ENCODE measurements at places on chromosomes 6 and 20. TPM values are rescaled to one million over a fixed set of nuclear protein-coding genes. Genes with fewer than 3 reads are reported as not detected.

The SLC16A10 gene
- not detected for total RNA-seq

The OVOL2 gene
- total RNA-seq, result not detected

DNA sequence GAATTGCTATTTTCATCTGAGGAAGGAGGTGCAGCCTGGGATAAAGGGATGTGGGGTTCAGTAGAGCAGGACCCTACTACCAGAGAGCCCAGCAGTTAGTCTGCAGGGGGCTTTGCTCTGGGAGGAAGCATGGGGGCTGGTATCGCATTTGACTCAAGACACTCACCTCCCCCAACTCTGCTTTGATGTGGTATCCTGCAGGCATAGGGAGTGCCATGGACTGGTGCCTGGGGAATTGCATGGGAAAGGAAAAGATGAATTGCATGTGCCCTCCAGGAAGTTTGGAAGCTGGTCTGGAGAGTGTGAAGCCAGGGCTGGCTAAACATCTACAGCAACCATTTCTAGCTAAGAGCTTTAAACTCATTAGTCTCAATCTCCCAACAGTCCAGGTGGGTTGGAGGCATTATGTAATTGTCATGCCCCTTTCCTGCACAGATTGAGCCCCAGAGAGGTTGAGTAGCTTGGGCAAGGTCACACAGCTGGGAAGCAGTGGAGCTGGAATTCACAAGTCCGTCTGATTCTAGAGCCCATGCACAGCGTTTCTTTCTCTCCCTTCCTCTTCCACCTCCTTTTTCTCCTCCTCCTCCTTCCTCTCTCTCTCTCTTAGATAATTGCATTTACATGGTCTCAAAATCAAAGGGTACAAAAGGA lies 26.2 kb upstream of the PNPLA1 start:
- H3K27me3 ChIP-seq, result no peaks in the 10 kb centered on the region
- no peak overlapping the region for H3K4me3 ChIP-seq
- no peak for DNase-seq
- no peaks in the 10 kb centered on the region for H3K36me3 ChIP-seq

DNA sequence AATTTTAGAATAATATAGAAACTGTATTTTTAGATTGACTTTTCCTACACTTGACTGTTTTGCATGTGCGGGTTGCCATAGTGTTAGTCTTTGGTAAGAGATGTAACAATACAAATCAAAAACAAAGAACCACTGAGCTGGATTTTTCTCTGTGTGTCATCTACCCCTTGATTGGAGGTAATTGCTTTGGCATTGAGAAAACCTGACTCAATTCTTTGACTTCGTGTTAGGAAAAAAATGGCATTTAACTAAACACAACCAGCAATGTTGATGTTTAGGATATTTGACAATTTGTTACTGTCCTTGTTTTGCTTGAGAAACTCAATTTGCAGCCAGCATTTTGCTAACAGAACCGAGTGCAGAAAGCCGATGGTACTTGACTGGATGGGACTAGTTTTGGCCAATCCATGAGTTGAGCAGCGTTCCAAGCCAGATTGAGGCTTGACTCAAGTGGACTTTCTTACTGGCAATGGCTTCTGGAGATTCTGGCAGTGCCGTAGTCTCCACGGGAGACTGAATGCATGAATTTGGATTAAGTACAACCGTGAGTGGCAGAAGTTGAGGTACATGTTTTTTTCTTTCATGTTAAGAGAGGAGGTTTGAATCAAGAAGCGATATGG lies 17.1 kb downstream of the TPBG start:
- peaks cover 4% of the 10 kb centered on the region for H3K4me1 ChIP-seq
- no peaks in the 10 kb centered on the region for H3K36me3 ChIP-seq
- no peaks in the 10 kb centered on the region for H3K27me3 ChIP-seq
- DNase-seq, result no peak
- H3K27ac ChIP-seq, result no peak overlapping the region

DNA sequence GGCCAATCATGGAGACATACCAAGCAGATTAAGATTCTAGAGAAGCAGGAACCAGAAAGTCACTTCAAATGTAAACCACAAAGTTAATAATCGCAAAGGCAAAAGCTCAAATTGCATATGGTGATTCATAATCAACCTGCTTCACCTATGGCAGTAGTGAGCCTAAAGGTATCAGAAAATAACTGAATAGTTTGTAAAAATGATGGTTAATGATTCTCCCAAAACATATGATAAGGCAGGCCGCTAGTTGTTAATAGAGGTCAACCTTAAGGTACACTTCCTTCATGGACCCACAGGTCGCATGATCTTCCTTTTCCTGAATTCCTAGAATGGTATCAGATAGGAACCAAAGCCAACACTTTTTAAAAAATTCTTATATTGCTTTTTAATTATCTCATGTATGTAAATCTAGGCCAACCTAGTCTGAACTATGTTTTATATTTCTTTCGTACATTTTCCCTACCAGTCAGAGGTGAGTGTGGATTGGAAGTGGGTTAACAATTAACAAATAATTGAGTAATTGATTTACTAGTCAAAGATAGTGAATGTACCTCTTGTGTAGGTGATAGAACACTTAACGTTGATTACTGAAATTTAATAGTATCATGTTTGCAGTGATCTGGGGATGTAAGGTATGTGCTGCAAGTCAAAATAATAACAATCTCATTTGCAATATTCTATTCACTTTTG lies 16.4 kb downstream of the TAAR2 start:
- H3K36me3 ChIP-seq, result no peaks in the 10 kb centered on the region
- H3K27ac ChIP-seq, result no peak overlapping the region
- peaks cover 22% of the 10 kb centered on the region for H3K27me3 ChIP-seq
- no peak for DNase-seq

DNA sequence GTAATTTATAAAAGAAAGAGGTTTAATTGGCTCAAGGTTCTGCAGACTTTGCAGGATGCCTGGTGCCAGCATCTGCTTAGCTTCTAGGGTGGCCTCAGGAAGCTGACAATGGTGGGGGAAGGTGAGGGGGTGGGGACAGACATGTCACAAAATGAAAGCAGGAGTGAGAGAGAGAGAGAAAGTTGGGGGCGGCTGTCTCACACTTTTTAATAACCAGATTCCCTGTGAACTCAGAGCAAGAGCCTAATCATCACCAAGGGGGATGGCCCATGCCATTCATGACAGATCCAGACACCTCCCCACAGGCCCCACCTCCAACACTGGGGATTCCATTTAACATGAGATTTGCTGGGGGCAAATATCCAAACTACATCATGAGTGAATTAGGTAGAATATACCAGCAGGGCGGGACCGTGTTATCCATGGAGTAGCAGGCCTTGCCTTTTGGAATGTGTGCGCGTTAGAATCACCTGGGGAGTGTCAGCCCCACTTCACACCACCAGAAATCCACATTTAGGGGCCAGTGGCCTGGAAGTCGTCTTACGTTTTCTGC lies 258.8 kb downstream of the CDH4 start:
- no peaks in the 10 kb centered on the region for H3K27me3 ChIP-seq
- H3K27ac ChIP-seq, result no peak overlapping the region
- no peaks in the 10 kb centered on the region for H3K4me1 ChIP-seq
- no peak overlapping the region for H3K4me3 ChIP-seq
- no peaks in the 10 kb centered on the region for H3K36me3 ChIP-seq
